ENCODE measurements at places on chromosomes 7 and 10. TPM values are rescaled to one million over a fixed set of nuclear protein-coding genes. Genes with fewer than 3 reads are reported as not detected.

Gene JCAD
- total RNA-seq: 28.7 TPM

Gene TDRD1
- 0.29 TPM for total RNA-seq

- DNase-seq: no peak
Observed at GRCh38 chr7:3089493-3089892, 45.8 kb upstream of the CARD11 start.

GRCh38 chr10:92146107-92146506 is 144.8 kb downstream of the CPEB3 start:
- DNase-seq: no peak

DNA sequence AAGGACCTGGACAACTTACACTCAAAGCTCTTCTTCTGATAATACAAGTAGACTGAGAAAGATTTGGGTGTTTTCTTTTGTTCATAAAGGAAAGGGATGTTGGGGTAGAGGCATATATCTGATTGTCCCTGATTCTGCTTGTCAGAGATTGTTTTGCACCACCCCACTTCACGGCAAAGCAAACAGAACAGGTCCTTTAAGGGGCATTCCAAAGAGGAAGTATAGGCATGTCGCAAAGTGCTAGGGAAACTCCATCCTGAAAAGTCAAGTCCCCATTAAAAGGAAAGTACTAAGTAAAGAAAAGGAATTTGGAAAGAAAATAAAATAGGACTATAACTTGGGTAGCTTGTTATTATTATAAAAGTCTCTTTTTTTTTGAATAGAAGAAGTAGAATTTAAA is 233.0 kb downstream of the DNAJB9 start:
- no peak for DNase-seq

DNA sequence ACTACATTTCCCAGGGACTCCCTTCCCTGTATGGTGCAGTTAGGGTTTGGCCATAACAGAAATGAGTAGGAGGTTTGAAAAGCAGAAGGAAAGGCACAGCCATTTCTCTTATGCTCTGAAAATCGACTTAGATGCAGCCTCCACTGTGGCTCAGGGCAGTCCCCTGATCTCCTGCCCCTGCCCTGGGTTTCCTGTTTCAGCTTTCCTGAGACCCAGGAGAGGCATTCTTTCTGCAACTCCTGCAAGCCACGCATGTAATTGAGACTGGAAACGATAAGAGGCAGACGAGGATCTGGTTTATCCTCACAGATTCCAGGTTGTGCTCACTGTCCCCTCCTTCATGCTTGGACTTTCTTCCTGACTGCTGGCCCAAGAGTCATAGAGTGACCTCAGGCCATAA is 461.2 kb upstream of the VSTM2A start:
- DNase-seq: no peak

- no peak for DNase-seq
Observed at GRCh38 chr7:94590526-94591162, 65.3 kb downstream of the SGCE start.

Data from left lung (tissue), 14 donors.